ENCODE measurements at places on chromosomes 13 and 19.

GRCh38 chr13:113554333-113554700 is 30.2 kb upstream of the TFDP1 start:
- DNase-seq = no peak

DNA sequence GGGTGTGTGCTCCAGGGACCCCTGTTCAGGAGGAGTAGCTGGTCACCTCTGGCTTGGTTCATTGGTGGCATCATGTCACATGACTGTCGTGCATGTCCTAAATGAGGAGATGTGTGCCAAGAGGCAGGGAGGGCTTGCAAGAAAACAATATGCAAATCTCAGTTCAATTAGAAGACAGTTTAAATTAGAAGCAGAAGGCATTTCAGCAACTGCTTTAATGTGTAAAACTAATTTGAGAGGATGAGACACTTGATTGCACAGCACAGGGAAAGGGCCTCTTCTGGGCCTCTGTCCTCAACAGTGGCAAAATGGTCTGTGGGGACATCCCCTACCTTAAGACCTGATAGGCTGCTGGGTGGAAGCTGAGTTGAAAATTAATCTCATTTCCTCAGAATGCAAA is 54.6 kb downstream of the SPATA13 start:
- DNase-seq = no peak

- DNase-seq = no peak
Measured at GRCh38 chr19:5561559-5561958, 6.2 kb downstream of the TINCR start.

DNA sequence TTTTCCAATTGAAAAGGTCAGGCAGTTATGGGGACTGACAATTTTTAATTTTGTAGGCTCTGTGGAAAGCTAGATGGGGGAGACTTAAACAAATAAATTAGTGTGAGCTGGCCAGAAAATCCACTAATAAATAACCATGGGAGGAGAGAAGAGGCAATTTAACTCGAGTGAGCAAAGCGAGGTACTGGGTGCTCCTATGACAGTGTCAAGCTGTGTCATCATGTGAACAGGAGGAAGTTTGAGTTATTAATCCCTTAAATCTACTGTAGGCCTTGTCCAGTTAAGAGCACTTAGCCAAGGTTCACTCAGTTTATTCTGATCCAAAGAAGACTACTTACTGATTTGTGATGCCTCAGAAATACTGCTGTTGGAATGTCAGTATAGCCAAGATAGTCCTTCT is 122.8 kb downstream of the OXGR1 start:
- no peak for DNase-seq

- no peak for DNase-seq
Measured at GRCh38 chr19:47499863-47500830, 14.7 kb downstream of the NAPA start.

- no peak for DNase-seq
Measured at GRCh38 chr13:27141746-27142145, 29.9 kb downstream of the USP12 start.

DNA sequence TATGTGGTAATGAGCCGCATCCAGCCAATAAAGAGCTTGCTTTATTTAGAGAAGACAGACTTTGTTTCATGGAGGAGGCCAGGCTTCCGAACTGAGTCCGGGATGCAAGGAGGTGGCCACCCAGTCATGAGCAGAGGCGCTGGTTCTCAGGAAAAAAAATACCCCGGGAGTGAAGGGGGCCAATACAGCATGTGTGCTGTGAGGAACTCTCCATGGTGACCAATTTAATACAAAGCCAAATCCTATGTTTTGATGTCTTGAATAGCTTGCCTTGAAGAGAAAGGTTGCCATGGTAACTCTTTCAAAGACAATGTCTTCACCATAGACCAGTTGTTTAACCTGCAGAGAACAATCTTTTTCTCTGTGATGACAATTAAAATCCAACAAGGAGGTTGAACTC is 43.4 kb upstream of the PDCD5 start:
- DNase-seq = no peak

- DNase-seq = no peak
Measured at GRCh38 chr13:74388626-74389025, 254.4 kb upstream of the KLF12 start.

DNA sequence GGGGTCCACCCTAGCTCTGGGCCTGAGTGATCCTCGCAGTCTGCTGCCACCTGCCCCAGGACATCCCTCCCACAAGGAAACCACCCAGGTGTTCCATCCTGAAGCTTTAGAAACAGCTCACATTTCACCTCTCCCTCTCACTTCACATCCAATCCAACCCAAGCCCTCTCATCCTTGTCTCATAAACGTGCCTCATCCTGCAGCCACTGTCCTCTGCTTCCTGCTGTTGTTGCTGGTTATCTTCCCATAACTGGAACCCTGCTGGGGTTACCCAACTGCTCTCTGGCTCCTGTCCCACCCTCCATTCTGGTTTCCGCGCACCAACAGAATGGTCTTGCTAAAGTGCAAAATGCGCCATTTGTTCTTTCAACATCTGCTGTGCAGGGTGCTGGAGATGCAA is 59.7 kb upstream of the MTIF3 start:
- no peak for DNase-seq

GRCh38 chr19:47726467-47726866 is 13.2 kb downstream of the EHD2 start:
- no peak for DNase-seq

GRCh38 chr13:106220211-106220610 is 315.3 kb downstream of the EFNB2 start:
- no peak for DNase-seq

- no peak for DNase-seq
Measured at GRCh38 chr13:27806744-27807387, 14.6 kb downstream of the GSX1 start.

DNA sequence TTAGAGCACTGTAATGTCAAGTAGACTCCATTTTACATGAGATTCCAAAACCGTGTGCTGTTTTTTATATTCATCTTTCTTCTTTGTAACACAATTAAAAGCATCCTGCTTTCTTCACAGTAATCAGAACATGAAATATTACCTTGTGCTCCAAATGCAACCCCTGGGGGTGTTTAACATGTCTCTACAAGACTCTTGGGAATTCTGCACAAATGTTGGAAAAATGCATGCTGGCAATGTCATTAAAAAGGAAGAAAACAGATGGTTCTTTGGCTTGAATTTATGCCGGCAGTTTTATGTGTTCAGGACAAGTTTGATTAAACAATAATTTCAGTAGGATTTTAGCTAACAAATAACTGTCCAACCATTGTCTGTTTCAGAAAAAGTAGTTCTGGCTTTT is 159.1 kb downstream of the LIG4 start:
- DNase-seq = no peak

DNA sequence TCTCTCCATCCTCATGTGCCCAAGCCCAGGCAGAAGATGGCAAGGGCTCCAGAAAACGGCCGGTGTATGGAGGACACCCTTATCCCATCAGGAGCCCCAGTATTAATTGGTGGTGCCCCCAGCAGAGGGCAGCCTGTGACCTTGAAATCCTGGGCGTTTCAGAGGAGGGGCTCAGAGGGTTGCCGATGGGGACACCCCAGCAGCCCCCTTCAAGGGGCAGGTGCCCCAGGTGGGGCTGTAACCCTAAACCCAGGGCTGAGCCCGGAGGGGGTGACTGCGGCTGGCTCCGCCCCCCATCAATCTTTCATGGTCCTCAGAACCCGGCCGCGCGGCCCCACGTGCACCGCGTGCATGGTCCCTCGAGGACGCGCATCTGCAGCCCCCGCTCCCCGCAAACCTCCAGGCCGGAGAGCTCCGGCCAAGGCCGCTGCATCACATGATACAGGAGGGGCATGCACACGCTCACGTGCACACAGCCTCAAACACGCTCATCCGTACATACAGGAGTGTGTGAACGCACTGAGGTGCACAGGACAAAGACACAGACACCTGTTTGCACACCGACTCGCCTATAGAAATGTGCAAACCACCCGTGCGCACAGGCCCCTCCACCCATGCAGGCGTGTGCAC is 949 bp downstream of the RAB3A start:
- DNase-seq = no peak

- no peak for DNase-seq
Measured at GRCh38 chr13:24033527-24034302, 126.8 kb upstream of the SPATA13 start.

GRCh38 chr13:113204378-113204734 is 4.1 kb downstream of the PCID2 start:
- no peak for DNase-seq

GRCh38 chr19:30328096-30328495 is 44.1 kb upstream of the ZNF536 start:
- no peak for DNase-seq

DNA sequence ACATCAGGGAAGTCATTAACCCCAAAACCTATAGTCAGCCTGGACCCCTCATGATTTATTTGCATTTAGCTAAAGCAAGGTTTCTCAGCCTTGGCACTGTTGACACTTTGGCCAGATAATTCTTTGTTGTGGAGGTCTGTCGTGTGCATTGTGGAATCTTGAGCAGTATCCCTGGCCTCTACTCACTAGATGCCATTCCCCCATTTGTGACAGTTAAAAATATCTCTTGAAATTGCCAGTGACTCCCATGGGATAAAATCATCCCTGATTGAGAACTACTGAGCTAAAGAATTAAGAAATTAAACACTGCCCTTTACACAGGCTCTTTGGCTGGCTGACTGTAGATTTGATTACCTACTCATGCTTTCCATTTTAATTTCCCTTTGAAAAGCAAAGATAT is 102.7 kb downstream of the LMO7 start:
- no peak for DNase-seq

- no peak for DNase-seq
Measured at GRCh38 chr19:37095859-37096258, 17.6 kb downstream of the ZNF420 start.

DNA sequence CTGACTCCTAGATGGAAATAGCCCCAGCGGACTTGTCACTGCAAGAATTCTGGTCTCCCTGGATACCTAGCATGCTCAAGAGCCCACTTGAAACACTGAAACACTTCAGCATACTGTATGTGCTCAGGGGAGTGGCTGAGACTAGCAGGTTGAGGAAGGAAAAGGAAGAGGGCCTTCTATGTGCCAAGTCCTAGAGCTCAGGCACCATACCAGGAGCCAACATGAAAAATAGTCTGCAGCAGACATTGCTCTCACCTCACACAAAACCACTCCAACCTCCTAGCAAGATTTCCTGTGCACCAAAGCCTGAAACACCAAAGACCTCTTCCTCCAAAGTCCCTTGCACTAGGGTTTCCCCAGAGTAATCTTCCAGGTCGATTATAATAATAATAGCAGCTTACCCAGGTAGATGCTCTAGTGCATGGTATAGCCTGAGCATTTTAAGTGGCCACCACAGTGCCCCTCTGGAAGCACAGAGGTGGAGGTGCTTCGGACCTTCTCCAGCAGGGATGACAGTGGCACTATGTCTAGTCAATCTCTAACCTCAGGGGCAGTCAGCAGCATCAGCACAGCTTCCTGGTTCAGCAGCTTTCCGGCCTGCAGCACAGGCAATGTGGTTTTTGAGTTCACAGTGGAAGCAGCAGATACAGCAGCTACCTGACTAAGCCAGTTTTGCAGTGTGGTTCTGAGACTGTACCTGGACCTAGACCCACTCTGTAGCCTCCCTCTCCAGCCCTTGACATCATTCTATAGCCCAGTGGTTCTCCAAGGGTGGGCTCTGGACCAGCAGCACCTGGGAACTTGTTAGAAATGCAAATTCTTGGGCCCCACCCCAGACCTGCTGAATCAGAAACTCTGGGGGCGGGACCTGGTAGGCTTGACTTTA is 45.6 kb upstream of the UBE2L5 start:
- DNase-seq = peak; percentile 52

DNA sequence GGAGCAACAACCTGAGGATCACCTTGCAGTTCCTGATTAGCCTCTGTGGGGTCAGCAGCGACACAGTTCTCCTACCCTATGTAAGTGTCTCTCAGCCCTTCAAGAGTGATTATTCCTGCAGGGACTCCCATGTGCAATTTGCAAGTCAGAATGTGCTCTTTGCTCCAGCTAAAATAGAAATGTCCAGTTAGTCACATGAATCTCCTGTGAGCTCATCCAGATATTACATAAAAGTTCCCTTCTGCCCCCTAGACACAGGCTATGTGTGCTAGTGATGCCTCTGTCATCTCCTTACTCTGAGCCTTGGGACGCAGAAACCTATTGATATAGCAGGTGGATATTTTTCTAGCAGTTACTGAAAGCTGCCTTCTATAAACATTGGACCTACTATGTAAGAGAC is 105.5 kb downstream of the ZAR1L start:
- no peak for DNase-seq

DNA sequence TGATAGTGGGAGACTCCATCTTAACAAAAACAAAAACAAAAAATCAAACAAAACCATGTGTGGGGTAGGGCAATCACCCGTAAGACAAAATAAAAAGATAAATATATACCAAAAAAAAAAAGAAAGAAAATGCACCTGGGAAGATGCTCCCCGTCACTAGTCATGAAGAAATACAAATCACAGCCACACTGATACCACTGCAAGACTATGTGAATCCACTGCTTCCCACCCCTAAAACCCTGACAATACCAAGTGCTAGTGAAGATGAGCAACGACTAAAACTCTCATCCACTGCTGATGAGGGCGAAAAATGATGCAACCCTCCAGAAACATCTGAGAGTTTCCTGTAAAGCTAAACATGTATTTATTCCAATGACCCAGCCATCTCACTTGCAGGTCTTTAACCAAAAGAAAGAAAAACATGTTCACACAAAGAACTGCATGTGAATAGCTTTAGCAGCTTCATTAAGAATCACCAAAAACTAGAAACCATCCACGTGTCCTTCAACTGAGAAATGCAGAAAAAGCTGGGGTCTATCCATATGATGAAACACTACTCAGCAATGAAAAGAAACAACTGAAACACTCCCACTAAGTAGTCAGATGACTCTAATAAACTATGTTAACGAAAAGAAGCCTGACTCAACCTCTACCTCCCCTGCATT is 31.7 kb downstream of the BRD4 start:
- DNase-seq = no peak

DNA sequence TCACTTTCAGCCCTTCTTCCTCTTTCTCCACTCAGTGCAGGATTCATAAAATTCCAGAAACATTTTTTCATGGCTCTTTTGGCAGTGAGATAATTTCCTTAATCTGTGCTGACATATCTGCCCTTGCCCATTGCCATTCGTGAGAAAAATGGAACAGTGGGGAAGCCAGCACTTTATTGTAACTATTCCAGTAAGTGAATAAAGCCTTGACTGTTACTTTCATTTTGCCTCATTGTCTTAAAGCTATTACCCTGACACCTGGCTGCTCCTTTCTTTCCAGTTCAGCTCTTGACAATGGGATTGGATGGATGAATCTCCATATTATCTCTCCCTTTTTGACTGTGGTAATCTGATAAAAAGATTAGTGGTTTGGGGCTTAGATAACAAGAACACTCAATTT is 1068.1 kb upstream of the PCDH20 start:
- no peak for DNase-seq

DNA sequence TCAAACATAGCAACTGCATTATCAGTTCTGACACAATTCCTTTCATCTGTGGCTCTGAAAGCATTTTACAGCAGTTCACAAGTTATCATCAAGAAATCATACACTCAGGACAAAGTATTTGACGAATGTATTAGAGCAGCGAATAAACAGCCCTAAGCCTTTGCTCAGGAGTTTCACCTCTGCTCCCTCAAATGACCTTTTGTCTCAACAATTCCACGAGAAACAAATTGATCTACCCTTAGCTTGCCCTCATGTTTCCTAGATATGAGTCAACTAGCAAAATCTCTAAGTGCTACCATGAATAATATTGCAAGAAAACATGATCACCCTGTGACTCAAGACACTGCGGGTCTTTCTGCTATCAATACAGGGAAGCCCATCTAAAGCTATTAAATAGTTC is 396.1 kb downstream of the EFNB2 start:
- DNase-seq = no peak
